ENCODE measurements at places on chromosomes 1 and 21.

DNA sequence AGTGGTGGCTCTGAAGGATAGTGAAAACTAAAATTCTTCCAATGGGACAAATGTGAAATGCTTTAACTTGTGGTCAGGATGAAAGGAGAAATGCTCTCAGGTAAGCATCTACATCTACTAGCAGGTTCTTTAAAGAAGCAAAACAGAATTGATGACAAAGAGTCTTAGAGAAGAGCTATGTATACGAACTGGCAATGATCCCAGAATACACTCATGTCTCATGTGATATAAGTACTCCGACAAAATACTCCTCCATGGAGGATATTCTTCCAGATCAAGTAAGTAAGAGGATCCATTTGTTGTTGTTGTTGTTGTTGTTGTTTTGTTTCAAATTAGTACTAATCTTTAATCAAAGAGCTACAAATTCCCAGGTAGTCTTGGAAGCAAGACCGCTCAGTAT, 174.0 kb upstream of the ATP1B1 start:
- no peak for DNase-seq

DNA sequence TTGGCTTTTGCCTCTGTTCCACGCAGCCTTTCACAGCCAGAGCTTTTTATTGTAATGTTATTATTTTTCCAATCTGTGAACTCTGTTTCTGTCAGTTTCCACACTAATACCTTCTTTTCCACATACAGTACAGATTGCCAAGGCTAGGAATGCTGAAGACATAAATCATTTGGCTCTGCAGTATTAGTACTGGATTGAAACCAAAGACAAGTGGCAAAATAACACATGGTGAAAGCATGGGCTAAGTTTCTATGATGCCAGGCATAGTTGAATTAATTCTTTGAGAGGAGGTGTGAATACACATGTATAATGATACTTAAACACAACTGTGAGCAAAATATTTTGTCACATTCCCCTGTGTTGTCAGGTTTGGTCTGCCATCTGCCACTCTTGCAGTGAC, 73.5 kb downstream of the TMEM200B start:
- no peak for DNase-seq

DNA sequence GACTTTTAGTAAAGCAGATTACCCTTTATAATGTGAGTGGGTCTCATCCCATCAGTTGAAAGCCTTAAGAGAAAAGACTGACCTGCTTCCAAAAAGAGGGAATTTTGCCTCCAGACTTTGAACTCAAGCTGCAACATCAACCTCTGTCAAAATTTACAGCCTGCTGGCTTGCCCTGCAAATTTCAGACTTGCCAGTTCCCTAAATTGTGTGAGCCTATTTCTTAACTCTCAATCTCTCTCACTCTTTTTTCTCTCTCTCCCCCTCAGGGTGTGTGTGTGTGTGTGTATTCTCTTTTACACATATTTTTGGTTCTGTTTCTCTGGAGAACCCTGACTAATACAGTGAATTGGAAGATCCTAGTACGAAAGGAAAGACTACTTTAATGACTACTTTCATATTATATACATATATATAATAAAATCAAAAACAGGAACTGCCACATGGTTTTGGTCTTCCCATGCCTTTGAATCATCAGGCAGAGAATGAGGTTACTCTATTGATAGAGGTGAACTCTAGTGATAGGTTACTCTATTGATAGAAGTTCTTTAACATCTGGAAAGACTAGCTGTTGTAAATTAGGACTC, 6.4 kb downstream of the OR2C3 start:
- DNase-seq: no peak

GRCh38 chr1:75172556-75172955, 38.4 kb downstream of the LHX8 start:
- DNase-seq: no peak

GRCh38 chr1:172742599-172743500, 83.9 kb downstream of the FASLG start:
- no peak for DNase-seq

GRCh38 chr1:221331273-221332183, 410.4 kb downstream of the DUSP10 start:
- DNase-seq: no peak

DNA sequence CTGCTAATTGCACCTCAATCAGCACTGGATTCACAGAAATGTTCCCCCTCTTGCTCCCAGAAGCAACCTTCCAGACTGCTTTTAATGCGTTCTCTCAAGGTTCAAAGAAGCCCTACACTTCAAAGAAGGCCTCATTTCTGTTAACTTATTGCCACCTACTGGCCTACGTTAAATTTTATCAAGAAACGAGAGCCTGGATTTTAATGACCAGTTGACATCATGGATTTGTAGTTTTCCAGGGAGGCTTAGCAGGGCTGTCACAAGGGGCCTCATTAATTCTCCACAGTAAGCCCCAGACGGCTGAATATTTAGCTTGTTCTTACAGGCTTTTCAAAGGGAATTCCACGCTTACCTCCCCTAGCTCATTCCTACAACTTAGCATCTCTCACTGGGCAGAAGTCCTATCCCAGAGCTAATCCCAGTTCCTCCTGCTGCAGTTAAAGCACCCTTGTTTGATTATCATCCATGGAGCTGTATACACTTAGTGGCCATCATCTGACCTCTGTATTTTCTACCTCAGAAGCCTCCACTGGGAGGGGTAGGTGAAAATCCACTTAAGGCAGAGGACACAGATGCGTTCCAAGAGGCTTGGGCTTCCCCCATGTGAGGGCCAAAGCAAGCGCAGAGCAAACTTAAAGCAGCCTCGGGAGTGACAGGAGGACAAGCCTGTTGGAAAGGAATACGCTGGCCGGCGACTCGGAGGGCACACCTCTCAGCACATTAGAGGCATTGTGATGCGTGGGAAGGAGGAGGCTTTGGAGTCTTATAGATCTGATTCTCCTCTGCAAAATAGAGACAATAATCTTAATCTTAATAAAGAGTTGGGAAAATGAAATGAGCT, 32.2 kb upstream of the CYP4X1 start:
- no peak for DNase-seq

DNA sequence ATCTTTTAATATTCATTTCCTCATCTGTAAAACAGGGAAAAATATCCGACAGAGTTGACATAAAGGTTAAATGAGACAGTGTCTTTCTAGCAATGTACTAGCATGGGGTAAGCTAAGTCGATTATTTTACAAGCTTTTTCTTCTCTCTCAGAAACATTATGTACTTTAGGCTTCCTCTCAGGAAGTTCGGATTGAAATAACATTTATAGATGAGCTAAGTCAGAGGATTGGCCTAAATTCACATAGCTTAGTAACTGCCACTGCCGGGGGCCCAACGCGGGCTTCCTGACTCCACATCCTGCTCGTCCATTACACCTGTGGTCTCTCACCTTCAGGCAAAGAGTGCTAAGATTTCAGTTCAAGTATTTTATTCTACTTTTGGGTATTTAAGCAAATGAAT, 462.3 kb upstream of the NFIA start:
- DNase-seq: no peak
